ENCODE measurements at places on chromosomes 5 and 9. TPM values are rescaled to one million over a fixed set of nuclear protein-coding genes. Genes with fewer than 3 reads are reported as not detected.

DNA sequence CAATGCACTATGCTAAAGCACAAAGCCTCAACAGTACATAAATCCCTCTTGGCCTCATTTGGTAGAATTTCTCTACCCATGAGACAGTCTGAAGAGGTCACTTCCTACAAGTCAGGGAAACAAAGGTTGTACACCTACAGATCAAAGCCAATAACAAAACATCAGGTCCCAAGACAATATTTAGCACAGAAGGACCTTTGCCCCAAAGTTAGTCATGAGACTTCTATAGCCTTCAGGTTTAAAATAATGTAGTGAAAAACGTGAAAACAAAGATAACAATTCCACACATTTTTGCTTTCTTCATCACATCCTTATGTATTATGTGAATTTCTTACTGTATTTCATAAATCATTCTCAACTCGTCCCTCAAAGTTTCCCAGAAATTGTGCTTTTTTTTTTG is 15.8 kb downstream of the AFF4 start:
- no peaks in the 10 kb centered on the region for H3K27me3 ChIP-seq
- H3K4me3 ChIP-seq: no peak overlapping the region
- H3K36me3 ChIP-seq: peaks cover 10% of the 10 kb centered on the region
- H3K4me1 ChIP-seq: peaks cover 16% of the 10 kb centered on the region
- peak overlapping the region; percentile 48 for H3K27ac ChIP-seq
- peak; percentile 72 for DNase-seq

GRCh38 chr5:124732428-124733328 is 13.8 kb downstream of the ZNF608 start:
- H3K27ac ChIP-seq: no peak overlapping the region
- no peak for DNase-seq
- peaks cover 15% of the 10 kb centered on the region for H3K4me1 ChIP-seq
- peaks cover 41% of the 10 kb centered on the region for H3K27me3 ChIP-seq
- no peaks in the 10 kb centered on the region for H3K36me3 ChIP-seq

DNA sequence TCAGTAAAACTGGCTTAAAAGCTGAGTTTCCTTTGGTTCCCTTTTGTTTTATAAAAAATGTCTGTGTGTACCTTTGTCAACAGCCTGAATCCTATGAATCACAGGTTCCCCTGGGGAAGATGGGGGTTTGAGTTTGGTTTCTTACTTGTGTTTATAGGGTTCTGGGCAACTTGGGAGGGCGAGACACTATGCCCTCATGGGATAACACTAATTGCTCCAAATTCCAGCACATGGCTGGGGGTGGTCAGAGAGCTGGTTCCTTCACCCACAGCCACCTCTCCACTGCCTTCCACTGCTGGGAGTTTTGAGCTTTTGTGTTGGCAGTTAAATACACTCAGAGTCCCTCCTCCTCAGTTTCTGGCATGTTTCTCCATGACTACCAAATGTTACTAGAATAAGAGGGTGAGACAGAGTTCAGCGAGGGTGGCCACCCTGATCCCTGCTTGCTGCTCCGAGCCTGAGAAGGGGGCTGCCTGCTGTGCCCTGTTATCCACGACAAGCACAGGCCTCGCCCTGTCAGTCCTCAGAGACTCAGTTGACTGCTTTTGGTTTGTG is 83.0 kb upstream of the EPB41L4B start:
- peak overlapping the region; percentile 57 for H3K27ac ChIP-seq
- peak; percentile 89 for DNase-seq
- peak overlapping the region; percentile 1 for H3K4me3 ChIP-seq

DNA sequence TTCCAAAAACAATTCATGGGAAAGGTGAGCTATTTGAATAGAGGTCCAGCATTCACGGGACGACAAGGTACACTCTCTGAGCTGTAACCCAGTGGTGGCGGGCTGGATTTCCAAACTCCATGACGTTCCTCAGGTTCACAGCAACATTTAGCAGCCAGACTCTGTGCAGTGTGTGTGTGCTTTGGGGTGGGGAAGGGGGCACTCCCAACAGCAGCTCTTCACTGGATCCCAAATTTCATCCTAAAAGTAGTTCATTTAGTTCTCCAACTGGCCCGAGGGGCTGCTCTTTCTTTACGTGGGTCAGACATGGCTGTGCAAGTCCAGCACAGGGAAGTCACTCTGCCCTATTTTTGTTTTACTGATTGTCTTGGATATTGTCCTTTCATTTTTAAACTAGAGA is 98.0 kb upstream of the IRX2 start:
- no peak overlapping the region for H3K4me3 ChIP-seq
- no peaks in the 10 kb centered on the region for H3K4me1 ChIP-seq
- no peak overlapping the region for H3K27ac ChIP-seq

- no peaks in the 10 kb centered on the region for H3K4me1 ChIP-seq
- H3K4me3 ChIP-seq: no peak overlapping the region
- no peak overlapping the region for H3K27ac ChIP-seq
- H3K27me3 ChIP-seq: no peaks in the 10 kb centered on the region
Observed at GRCh38 chr5:129125819-129126218, 31.3 kb downstream of the ISOC1 start.

DNA sequence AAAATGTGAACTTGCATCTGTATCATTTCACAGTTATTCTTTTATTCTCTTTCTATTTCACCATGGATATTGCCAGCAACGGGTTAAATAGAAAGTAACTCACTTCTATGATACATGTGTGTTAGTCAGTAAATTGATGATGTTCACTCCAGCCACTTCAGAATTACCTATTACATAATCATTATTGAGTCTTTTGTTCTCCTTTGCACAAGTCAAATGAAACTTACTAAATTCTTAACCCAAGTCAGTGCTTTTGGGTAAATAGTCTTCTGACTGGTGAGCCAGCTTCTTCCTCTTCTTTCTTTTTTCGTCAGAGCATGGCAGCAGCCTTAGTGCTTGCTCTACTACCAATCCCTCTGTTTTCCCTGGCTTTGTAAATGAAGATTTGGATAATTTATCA is 344.3 kb downstream of the RAB3C start:
- H3K27ac ChIP-seq: no peak overlapping the region
- peaks cover 39% of the 10 kb centered on the region for H3K4me1 ChIP-seq
- no peaks in the 10 kb centered on the region for H3K36me3 ChIP-seq
- no peaks in the 10 kb centered on the region for H3K27me3 ChIP-seq

DNA sequence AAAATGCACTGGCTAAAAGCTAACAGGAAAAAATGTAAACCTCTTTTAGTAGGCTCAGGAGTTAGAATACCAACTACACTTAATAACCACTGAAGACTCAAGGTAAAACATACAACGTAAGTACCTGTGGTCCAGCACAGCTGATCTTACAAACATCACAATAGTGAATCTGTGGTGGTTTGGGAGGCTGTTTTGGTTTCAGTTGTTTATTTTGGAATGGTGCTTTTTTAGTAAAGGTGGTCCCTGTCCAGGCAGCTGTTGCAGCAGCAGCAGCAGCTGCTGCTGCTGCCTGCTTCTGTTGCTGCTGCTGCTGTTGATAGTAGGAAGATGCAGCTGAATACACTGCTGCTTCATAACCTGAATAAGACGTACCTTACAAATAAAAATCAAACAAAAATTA is 37.9 kb downstream of the ZFR start:
- H3K4me1 ChIP-seq: no peaks in the 10 kb centered on the region
- peaks cover 78% of the 10 kb centered on the region for H3K36me3 ChIP-seq
- H3K27me3 ChIP-seq: no peaks in the 10 kb centered on the region
- H3K4me3 ChIP-seq: no peak overlapping the region
- no peak for DNase-seq

DNA sequence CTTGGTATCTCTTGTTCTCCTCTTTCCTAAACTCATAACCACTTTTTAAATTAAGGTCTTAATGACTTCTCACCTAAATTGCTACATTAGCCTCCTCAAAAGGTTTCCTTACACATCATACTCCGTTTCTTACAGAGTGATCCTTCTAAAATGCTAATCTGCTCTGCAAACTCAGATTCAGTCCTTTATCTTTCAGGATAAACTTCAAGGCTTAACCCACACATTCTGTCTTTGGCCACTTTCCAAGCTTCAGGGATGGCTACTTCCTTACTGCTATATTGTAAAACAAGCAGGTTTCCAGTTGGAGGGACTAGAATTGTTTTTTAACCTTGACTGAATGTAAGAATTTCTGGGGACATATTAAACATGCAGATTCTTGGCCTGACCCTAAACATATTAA is 105.5 kb upstream of the CHD1 start:
- H3K36me3 ChIP-seq: no peaks in the 10 kb centered on the region
- no peak overlapping the region for H3K4me3 ChIP-seq
- H3K4me1 ChIP-seq: peaks cover 13% of the 10 kb centered on the region

DNA sequence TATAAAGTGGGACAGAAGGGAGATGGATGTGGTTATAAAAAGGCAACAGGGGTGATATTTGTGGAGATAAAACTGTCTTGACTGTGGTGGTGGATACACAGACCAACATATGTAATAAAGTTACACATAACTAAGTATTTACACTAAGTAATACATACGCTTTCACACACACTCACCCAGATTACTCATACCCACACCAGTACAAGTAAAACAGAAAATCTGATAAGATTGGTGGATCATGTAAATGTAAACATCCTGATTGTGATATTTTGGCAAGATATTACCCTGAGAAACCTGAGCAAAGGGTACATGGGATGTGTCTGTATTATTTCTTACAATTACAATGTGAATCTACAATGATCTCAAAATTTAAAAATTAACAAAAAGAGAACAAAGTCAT is 53.3 kb upstream of the SLIT3 start:
- H3K4me1 ChIP-seq: peaks cover 36% of the 10 kb centered on the region
- H3K36me3 ChIP-seq: no peaks in the 10 kb centered on the region
- no peak overlapping the region for H3K4me3 ChIP-seq
- no peak overlapping the region for H3K27ac ChIP-seq
- no peaks in the 10 kb centered on the region for H3K27me3 ChIP-seq
- peak; percentile 17 for DNase-seq

- peak; percentile 88 for DNase-seq
- H3K27ac ChIP-seq: peak overlapping the region; percentile 36
- no peaks in the 10 kb centered on the region for H3K36me3 ChIP-seq
- no peak overlapping the region for H3K4me3 ChIP-seq
- peaks cover 34% of the 10 kb centered on the region for H3K4me1 ChIP-seq
Observed at GRCh38 chr9:16241231-16241630, 629.2 kb downstream of the BNC2 start.

DNA sequence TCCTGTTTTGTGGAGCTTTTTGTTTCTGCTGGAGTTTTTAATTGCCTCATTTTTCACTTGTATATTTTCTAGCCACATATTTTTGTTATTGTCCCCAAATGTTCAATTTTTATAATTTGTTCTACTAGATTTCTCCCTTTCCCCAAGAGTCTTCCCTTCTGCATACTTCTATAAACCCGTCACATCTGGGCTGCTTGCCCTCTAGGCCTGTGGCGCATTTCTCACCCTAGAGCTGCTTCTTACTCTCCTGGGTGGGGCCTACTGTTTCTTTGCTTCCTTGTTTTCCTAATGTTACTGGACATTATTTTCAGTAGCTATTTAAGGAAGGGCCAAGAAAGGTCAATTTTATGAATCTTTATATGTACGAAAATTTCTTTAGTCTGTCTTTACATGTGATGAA is 51.5 kb downstream of the NXNL2 start:
- peak overlapping the region; percentile 47 for H3K27ac ChIP-seq
- H3K36me3 ChIP-seq: no peaks in the 10 kb centered on the region
- DNase-seq: peak; percentile 87
- H3K4me1 ChIP-seq: peaks cover 25% of the 10 kb centered on the region

GRCh38 chr9:90958328-90958727 is 156.7 kb downstream of the SYK start:
- peaks cover 24% of the 10 kb centered on the region for H3K4me1 ChIP-seq
- H3K36me3 ChIP-seq: no peaks in the 10 kb centered on the region
- no peaks in the 10 kb centered on the region for H3K27me3 ChIP-seq
- no peak for DNase-seq

GRCh38 chr5:6188344-6188743 is 190.0 kb downstream of the MED10 start:
- no peak overlapping the region for H3K4me3 ChIP-seq
- H3K36me3 ChIP-seq: no peaks in the 10 kb centered on the region
- no peak overlapping the region for H3K27ac ChIP-seq
- H3K27me3 ChIP-seq: no peaks in the 10 kb centered on the region
- DNase-seq: no peak

- DNase-seq: no peak
- H3K4me3 ChIP-seq: no peak overlapping the region
- H3K4me1 ChIP-seq: peaks cover 14% of the 10 kb centered on the region
- H3K36me3 ChIP-seq: no peaks in the 10 kb centered on the region
- no peak overlapping the region for H3K27ac ChIP-seq
Observed at GRCh38 chr9:82020331-82020730, 31.8 kb downstream of the SPATA31D1 start.

DNA sequence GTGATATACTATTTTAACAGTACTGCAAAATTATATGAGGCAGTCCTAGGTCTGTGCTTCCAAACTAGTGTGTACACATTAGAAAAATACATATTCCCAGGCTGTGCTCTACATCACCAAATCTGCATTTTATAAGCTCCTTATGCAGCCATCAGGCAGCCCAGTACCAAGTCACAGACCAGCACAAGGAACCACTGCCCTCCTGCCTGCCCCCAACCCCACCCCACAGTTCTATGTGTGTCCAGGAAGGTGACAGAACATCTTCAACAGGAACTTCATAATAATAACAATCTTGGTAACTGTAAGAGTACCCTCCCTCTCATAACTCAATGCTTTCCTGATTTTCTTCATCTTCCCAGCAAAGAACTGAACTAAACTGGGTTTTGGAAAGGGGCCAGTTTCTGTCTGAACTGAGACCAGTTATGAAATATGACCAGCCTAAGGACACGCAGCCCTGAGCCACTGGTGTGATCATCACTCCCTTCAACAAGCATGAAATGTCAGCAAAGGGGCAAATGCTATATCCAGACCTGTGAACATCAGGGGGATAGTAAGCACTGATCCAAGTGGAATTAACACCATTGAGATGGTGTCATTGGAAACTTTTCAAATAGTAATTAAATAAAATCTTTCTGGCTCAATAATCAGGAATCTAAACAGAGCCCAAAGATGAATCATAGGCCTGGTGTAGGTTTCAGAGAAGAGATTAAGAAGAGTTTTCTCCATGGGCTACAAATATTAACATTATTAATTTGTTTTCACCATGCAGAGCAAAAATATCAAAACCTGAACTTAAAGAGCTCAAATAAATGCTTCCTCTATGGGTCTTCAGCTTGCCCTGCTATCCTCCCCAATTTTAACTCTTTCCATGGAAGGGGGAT is 82.1 kb downstream of the DPYSL3 start:
- H3K4me1 ChIP-seq: peaks cover 13% of the 10 kb centered on the region
- DNase-seq: peak; percentile 26
- no peak overlapping the region for H3K27ac ChIP-seq
- no peaks in the 10 kb centered on the region for H3K27me3 ChIP-seq

GRCh38 chr9:2655411-2655901 is 33.9 kb downstream of the VLDLR start:
- peak; percentile 72 for DNase-seq
- H3K27me3 ChIP-seq: no peaks in the 10 kb centered on the region
- H3K4me1 ChIP-seq: peaks cover 22% of the 10 kb centered on the region
- no peaks in the 10 kb centered on the region for H3K36me3 ChIP-seq
- H3K27ac ChIP-seq: peak overlapping the region; percentile 47

Gene ZNF782
- 8.5 TPM for total RNA-seq

Gene WDR36
- 44.5 TPM for total RNA-seq

Gene HSD17B4
- total RNA-seq: 134 TPM

Gene LECT2
- total RNA-seq: not detected

Gene ABCA1
- total RNA-seq: 50.1 TPM

Gene PDCD1LG2
- 4.7 TPM for total RNA-seq

Gene ANKRD31
- total RNA-seq: 0.29 TPM

Gene CKMT2
- total RNA-seq: 1.4 TPM

Gene REEP5
- total RNA-seq: 38.0 TPM

Data from osteoblast (primary cell).